ENCODE measurements at places on chromosomes 5 and 9. TPM values are rescaled to one million over a fixed set of nuclear protein-coding genes. Genes with fewer than 3 reads are reported as not detected.

DNA sequence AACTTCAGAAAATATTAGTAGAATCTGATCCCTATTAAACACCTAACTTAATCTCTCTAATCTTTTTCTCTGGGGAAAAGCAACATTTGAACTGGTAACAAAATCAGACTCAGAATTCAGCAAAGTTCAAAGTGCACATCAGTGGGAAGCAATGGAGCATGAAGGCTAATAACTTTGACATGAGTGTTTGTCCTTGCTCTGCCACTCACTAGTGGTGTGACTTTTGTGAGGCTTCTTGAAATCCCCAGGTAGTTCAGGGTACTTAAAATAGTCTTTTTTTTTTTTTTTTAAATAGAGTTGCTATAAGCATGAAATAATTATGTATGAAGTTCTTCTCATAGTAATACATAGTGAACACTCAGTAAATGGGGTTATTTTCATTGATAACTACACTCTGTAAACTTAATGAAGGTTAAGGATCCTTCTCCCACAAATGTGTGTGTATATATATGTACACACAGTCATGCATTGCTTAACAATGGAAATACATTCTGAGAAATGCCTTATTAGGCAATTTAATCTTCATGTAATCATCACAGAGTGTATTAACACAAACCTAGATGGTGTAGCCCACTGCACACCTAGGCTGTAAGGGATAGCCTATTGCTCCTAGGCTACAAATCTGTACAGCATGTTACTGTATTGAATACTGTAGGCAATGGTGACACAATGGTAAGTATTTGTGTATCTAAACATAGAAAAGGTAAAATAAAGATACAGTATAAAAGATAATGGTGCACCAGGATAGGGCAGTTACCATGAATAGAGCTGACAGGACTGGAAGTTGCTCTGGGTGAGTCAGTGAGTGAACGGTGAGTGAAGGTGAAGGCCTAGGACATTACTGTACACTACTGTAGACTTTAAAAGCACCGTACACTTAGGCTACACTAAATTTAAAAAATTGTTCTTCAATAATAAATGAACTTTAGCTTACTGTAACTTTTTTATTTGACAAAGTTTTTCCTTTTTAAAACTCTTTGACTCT lies 73.3 kb upstream of the HMHB1 start:
- no peak overlapping the region for H3K27ac ChIP-seq
- H3K36me3 ChIP-seq: no peaks in the 10 kb centered on the region
- H3K27me3 ChIP-seq: peaks cover 5% of the 10 kb centered on the region
- no peak for DNase-seq

GRCh38 chr5:2254880-2255750 lies 372.4 kb upstream of the IRX4 start:
- H3K36me3 ChIP-seq: no peaks in the 10 kb centered on the region
- no peak for DNase-seq
- H3K27ac ChIP-seq: no peak overlapping the region
- H3K4me3 ChIP-seq: no peak overlapping the region

Gene ABCA1
- 31.3 TPM for total RNA-seq

Gene SLC46A2
- not detected for total RNA-seq

- no peak for DNase-seq
- no peak overlapping the region for H3K27ac ChIP-seq
- H3K4me3 ChIP-seq: no peak overlapping the region
- H3K4me1 ChIP-seq: no peaks in the 10 kb centered on the region
These were observed 59.8 kb downstream of the PTCD2 start for GRCh38 chr5:72379936-72380335.

DNA sequence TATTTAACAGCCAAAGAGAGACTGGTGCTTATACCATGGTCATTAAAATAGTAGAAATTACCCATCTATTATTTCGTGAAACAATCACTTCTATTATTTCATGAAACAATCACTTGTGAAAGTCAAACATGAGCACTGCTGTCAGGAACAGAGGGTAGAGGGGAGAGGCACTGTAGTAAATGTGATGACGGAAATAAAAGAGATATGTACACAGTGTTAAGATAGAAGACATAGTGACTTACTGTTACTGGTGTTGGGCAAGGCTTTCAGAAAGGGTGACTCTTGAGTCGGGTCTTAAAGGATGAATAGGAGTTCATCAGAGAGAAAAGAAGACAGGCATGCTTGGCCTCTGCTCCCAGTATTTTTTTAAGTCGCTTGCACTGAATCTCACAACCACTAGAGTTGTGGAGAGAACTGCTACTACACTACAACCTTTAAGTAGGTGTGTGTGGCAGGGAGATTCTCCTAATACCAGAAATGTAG lies 162.6 kb upstream of the GNA14 start:
- no peak overlapping the region for H3K27ac ChIP-seq
- no peak for DNase-seq
- no peaks in the 10 kb centered on the region for H3K27me3 ChIP-seq
- peaks cover 29% of the 10 kb centered on the region for H3K36me3 ChIP-seq

DNA sequence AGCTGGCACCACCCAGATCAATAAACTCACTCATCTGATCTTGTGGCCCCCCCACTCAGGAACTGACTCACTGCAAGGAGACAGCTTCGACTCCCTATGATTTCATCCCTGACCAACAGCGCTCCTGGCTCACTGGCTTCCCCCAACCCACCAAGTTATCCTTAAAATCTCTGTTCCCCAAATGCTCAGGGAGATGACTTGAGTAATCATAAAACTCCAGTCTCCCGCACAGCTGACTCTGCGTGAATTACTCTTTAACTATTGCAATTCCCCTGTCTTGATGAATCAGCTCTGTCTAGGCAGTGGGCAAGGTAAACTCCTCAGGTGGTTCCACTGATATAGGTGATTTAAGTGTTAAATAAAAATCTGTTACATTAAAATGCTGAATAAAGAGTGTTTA lies 1.9 kb upstream of the TRIM32 start:
- peaks cover 31% of the 10 kb centered on the region for H3K4me1 ChIP-seq
- H3K4me3 ChIP-seq: no peak overlapping the region
- H3K27ac ChIP-seq: no peak overlapping the region
- DNase-seq: no peak

- H3K4me1 ChIP-seq: peaks cover 7% of the 10 kb centered on the region
- no peak for DNase-seq
- H3K27me3 ChIP-seq: peaks cover 2% of the 10 kb centered on the region
- peaks cover 14% of the 10 kb centered on the region for H3K36me3 ChIP-seq
These were observed 3.0 kb upstream of the HNRNPAB start for GRCh38 chr5:178201221-178201926.

- no peaks in the 10 kb centered on the region for H3K4me1 ChIP-seq
- H3K36me3 ChIP-seq: no peaks in the 10 kb centered on the region
- H3K4me3 ChIP-seq: no peak overlapping the region
- H3K27ac ChIP-seq: no peak overlapping the region
These were observed 83.0 kb upstream of the RANBP6 start for GRCh38 chr9:6098431-6098830.

Gene SPIN1
- 20.2 TPM for total RNA-seq

Gene OLFML2A
- not detected for total RNA-seq

GRCh38 chr5:36836831-36837230 lies 39.7 kb upstream of the NIPBL start:
- DNase-seq: no peak
- no peak overlapping the region for H3K4me3 ChIP-seq
- H3K27me3 ChIP-seq: no peaks in the 10 kb centered on the region
- no peaks in the 10 kb centered on the region for H3K4me1 ChIP-seq
- H3K27ac ChIP-seq: no peak overlapping the region

Gene RLN2
- 4.0 TPM for total RNA-seq

DNA sequence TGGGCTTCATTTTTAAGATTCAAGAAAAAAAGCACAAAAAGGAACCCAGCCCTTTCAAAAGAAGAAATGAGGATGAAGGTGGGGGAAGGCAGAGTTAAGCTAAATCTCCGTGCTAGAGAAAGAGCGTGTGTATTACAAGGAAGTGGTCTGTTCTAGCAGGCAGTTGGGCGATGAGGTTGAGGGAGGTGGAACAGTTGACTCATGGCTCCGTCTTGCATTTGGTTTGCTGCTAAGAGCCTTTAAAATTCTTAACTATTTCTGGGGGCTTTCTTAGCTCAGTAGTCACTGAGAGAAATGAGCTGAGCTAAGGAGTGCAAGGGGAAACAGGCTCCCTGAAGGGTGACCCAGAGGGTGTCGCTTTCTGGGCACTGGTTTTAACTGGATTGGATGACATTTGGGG lies 117.4 kb downstream of the GCNT1 start:
- H3K36me3 ChIP-seq: no peaks in the 10 kb centered on the region
- H3K4me1 ChIP-seq: peaks cover 11% of the 10 kb centered on the region
- H3K27me3 ChIP-seq: peaks cover 37% of the 10 kb centered on the region
- H3K27ac ChIP-seq: no peak overlapping the region
- H3K4me3 ChIP-seq: no peak overlapping the region

Gene TSSK1B
- not detected for total RNA-seq

DNA sequence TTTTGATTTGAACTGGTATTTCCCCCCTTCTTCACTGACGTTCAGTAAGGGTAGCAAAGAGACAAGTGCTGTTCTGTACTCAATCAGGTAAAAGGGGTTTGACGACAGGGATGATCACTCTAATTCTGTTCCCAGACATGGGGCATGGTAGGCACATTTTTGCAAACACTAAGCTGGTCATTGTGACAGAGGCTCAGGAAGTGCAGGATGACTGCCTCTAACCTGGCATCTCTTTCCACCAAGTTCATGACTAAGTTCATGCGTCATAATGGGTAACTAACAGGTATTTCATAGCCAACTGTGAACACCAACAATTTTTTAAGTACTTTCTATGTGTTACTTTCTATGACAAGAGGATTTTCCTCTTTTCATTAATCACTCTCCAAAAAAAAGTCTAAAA lies 166.5 kb downstream of the MAPKAP1 start:
- no peak overlapping the region for H3K27ac ChIP-seq
- H3K4me1 ChIP-seq: peaks cover 6% of the 10 kb centered on the region
- H3K4me3 ChIP-seq: no peak overlapping the region

Gene AK1
- total RNA-seq: 11.9 TPM

GRCh38 chr5:55866934-55867333 lies 15.8 kb downstream of the IL31RA start:
- H3K36me3 ChIP-seq: no peaks in the 10 kb centered on the region
- DNase-seq: no peak
- peaks cover 28% of the 10 kb centered on the region for H3K4me1 ChIP-seq
- no peaks in the 10 kb centered on the region for H3K27me3 ChIP-seq

Gene OTP
- total RNA-seq: not detected
